ENCODE measurements at places on chromosomes 6 and 20. TPM values are rescaled to one million over a fixed set of nuclear protein-coding genes. Genes with fewer than 3 reads are reported as not detected.

Gene FAM83C
- total RNA-seq = not detected

Gene PXDC1
- 66.4 TPM for total RNA-seq

Gene TRIM10
- not detected for total RNA-seq

Gene LY86
- total RNA-seq = not detected

Gene CCN2
- 211 TPM for total RNA-seq

Gene GPR6
- total RNA-seq = not detected

Gene LGSN
- total RNA-seq = not detected

Gene HTR1E
- not detected for total RNA-seq

Gene SLC26A8
- not detected for total RNA-seq

Gene MUC22
- not detected for total RNA-seq

Gene CST1
- total RNA-seq = not detected

Gene APMAP
- 67.2 TPM for total RNA-seq

Gene PKHD1
- total RNA-seq = not detected

Gene EYS
- total RNA-seq = under 0.01 TPM

Gene ARFGEF3
- under 0.01 TPM for total RNA-seq

Gene METTL24
- total RNA-seq = not detected

Gene VSX1
- not detected for total RNA-seq

Gene DACT2
- not detected for total RNA-seq

Gene THEMIS
- total RNA-seq = under 0.01 TPM

Gene NRN1
- total RNA-seq = not detected

Gene CPXM1
- total RNA-seq = 0.83 TPM

Gene SDC4
- 265 TPM for total RNA-seq

Gene PACRG
- not detected for total RNA-seq

Gene ISM1
- not detected for total RNA-seq

Gene BHLHE23
- total RNA-seq = not detected

Gene FAM110A
- 0.56 TPM for total RNA-seq

Gene NKAIN2
- not detected for total RNA-seq

Gene LPA
- not detected for total RNA-seq

Gene CFB
- total RNA-seq = 1.8 TPM

Gene TPBG
- total RNA-seq = 20.0 TPM

Gene DEFB124
- not detected for total RNA-seq

Gene JPH2
- total RNA-seq = 0.83 TPM

Gene FAXC
- total RNA-seq = 1.9 TPM

Gene ARMC12
- total RNA-seq = 0.28 TPM

Gene PTCRA
- total RNA-seq = not detected

Gene BTNL2
- not detected for total RNA-seq

Gene LPIN3
- total RNA-seq = 1.7 TPM

Gene SIRPG
- total RNA-seq = not detected

Gene DCDC2
- total RNA-seq = not detected

Gene RIN2
- 72.2 TPM for total RNA-seq

Gene RAB23
- total RNA-seq = 28.9 TPM

Gene FOXS1
- not detected for total RNA-seq

Gene MTO1
- total RNA-seq = 39.8 TPM

Gene BTBD9
- 13.9 TPM for total RNA-seq

Gene TNF
- not detected for total RNA-seq

Gene UBE2V1
- total RNA-seq = 20.1 TPM

Gene SEMG1
- not detected for total RNA-seq

Gene BTN1A1
- total RNA-seq = not detected

Gene TENT5A
- 10.8 TPM for total RNA-seq

Gene EPPIN
- not detected for total RNA-seq

Gene TBX18
- 1.3 TPM for total RNA-seq

Measured in IMR-90 (cell line).